ENCODE measurements at places on chromosomes 16 and 17.

- DNase-seq, result no peak
Measured at GRCh38 chr16:25916037-25916436, 224.3 kb downstream of the HS3ST4 start.

GRCh38 chr17:44097110-44097958 lies 26.1 kb downstream of the HDAC5 start:
- DNase-seq, result no peak

- DNase-seq, result no peak
Measured at GRCh38 chr17:57166803-57167202, 81.8 kb downstream of the AKAP1 start.

DNA sequence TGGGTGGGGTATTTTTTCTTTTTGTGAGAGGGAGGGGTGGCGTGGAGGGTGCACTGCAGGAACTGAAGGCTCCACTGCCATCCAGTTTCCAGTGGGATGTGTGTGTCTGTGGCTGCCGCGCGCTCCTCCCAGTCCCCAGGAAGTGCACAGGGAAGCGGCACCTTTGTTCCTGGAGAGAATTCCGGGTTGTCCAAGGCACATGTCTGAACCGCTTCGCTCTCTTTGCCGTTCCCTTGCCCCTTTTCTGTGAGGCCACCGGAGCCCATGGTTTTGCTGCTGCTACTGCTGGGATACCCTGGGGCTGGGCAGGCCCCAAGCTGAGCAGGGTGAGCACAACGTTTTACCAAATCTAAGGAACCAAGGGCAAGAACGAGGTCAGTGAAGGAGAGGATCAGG lies 19.5 kb downstream of the ACSF3 start:
- DNase-seq, result no peak

DNA sequence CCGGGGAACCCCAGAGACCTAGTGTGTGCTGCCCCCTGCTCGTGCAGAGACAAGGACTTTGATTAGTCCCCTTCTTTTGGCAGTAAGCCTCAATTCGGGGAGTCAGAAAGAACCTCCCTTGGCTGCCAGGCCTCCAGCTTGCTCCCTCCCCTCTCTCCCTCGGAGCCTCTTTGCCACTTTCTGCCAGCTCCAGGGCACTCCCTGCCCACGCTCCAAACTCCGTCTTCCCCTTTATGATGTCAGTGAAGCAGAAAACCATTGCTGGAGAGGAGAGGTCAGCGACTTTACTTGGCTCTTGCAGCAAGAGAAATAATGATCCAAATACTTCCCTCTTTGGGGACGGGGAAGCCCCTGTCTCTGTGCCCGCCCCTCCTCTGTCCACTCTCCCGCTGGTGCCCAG lies 28.1 kb downstream of the TTYH2 start:
- DNase-seq, result no peak

GRCh38 chr17:47267354-47267828 lies 13.8 kb downstream of the ITGB3 start:
- no peak for DNase-seq

DNA sequence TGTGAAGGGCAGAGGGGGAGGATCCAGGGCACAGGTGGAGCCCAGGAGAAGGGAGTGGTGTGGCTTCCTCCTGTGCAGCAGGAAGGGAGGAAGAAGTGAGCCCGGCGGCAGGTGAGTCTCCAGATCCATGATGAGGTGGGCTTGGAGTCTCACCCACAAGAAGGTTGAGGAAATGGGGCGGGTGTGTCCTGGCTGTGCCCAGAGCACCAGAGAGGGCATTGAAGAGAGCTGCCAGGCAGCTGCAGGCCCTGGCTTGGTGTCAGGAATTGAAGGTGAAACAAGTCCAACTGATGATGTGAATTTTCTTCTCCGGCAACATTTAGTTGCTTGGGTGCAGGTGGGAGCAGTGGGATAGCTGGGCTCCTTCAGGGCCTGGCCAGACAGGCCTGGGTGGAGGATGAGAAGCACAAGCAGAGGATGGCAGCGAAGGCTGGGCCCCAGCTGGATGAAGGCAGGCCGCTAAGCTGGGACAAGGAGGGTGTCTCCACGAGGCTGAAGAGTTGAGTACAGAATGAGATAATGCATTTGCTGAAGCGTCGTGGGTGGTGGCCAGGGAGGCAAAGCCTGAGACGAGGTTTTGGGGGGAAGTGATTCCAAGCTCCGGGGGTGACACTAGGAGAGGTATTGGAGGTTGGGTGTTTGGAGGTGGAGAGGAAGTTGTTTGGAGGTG lies 18.3 kb downstream of the NT5M start:
- no peak for DNase-seq

GRCh38 chr16:77739559-77739892 lies 17.2 kb downstream of the NUDT7 start:
- DNase-seq, result no peak

GRCh38 chr17:74280093-74280513 lies 6.1 kb downstream of the DNAI2 start:
- DNase-seq, result peak; percentile 27

GRCh38 chr17:78913115-78913514 lies 10.1 kb upstream of the CEP295NL start:
- no peak for DNase-seq

- no peak for DNase-seq
Measured at GRCh38 chr16:23594186-23594585, 1.9 kb downstream of the NDUFAB1 start.

GRCh38 chr16:72848759-72849664 lies 198.9 kb downstream of the ZFHX3 start:
- no peak for DNase-seq

- DNase-seq, result no peak
Measured at GRCh38 chr17:34862384-34862783, 98.9 kb downstream of the CCT6B start.

DNA sequence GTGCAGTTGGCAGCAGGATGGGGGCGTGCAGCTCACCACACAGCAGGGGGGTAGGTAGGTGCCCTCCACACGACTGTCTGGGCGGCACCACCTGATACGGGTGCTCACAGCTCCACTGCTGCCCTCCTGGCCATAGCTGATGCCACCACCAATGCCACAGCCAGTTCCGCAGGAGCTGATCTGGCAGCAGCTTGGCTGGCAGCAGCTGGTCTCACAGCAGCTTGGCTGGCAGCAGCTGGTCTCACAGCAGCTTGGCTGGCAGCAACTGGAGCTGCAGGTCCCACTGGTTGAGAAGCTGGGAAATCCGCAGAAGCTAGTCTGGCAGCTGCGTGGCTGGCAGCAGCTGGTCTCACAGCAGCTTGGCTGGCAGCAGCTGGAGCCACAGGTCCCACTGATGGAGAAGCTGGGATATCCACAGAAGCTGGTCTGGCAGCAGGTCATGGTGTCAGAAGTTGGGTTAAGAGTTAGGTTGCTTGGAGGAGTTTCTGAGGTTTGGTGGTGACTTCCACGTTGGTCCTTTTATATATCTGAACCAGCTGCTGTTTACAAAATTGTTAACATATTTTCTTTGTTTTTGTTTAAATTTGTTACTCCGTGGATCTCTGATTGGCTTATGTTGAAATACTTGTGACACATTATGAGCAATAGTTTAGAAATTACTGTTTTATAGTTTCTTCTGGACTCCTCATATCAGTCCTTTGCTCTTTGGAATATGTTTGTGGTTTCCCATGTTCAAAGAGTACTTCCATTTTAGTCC lies at the start of gene KRTAP1-5:
TSS of gene KRTAP1-5 (minus strand) at position 494 of the 757 bp plus-strand sequence. CDS start at position 441, 53 bp downstream.
- no peak for DNase-seq

GRCh38 chr17:35312790-35313711 lies 60.4 kb downstream of the SLFN11 start:
- DNase-seq, result peak; percentile 68

DNA sequence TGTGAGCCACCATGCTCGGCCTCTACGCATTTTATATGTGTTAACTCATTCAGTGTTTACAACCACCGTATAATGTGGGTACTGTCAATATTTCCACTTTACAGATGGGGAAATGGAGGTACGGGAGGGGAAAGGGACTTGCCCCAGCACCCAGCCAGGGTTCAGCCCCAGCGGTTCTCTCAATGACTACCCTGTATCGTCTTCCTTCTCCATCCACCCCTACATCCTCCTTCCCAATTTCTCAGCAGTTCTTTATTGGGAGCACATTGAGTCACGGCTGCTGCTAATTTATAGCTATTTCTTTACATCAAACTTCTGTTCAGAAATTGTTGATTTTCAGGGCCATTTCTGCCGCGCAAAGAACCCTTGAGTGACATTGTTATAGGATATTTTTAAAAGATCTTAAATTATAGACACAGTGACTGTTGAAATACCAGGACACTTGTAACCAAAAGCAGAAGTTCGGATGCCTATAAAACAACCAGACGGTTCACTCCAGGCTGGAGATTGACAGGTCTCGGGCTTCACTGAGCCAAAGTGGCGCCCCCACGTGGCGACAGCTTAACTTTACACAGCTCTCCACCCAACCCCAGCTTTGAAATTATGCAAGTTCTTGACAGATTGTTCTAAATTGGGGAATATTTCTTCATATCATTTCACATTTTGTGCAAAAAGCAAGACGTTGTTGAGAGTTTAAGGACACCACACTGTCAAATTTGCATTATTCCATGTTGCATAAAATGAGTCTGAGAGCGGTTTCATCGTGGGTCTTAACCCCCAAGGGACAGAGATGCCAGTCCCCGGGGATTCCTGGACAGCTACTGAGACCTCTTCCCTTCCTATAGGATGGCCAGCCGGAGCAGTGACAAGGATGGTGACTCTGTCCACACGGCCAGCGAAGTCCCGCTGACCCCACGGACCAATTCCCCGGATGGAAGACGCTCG lies 11.8 kb downstream of the SYT17 start:
- DNase-seq, result no peak

GRCh38 chr16:3575491-3575890 lies 1.7 kb downstream of the NLRC3 start:
- DNase-seq, result no peak

DNA sequence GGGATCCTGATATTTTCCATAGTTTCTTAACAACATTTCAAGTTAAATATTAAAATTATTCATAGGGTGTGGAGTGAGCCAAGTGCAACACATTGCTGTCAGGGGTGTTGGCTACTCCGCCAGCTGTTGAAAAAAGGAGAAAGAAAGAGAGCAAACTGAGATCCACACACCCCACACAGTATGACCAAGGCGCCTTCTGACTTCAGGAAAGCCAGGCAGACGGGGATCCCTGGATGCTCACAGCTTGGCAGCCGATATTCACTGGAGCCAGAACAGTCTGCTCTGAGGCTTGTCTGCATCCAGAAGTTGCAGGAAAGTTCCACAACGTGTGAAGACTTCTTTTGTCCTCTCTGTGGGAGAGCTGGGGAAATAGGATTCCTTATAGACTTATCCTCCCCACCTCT lies 9.3 kb downstream of the CHD9NB start:
- DNase-seq, result no peak

- DNase-seq, result no peak
Measured at GRCh38 chr17:37461668-37462067, 28.0 kb upstream of the DUSP14 start.

- no peak for DNase-seq
Measured at GRCh38 chr17:77208217-77208808, 67.5 kb downstream of the SEC14L1 start.

GRCh38 chr17:20995873-20996723 lies 46.7 kb downstream of the USP22 start:
- no peak for DNase-seq

DNA sequence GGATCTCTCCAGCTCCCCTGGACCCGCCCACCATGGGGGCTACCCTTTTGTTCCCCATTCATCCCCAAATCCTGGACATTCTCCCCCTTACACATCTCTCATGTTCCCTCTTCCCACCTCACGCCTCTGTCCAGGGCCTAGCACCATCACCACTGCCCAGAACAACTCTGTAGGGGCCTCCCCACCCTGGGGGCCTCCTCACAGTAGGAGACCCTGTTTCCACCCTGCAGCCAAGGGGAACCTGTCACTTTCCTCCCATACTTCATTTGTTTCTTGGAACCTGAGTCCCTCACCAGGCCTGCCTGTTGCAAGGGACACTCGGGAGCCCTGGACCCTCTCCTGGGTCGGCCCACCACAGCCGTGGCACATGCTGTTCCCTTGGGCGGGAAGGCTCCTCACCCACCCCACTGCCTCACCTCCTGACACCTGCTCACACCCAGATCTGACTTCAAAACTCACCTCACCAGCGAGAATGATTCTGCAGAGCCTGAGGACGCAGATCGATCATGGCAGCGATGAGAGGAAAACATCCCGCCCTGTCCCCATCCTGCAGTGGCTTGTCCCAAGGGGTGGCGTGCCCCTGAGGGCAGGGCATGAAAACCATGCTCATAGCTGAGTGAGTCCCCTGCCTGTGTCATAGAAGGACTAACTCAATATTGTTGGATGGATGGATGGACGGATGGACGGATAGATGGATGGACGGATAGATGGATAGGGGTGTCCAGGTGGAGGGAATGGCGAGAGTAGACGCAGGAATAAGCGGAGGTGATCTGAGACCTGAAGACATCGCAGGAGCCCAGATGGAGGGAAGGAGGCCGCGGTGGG lies 6.8 kb upstream of the RASD1 start:
- DNase-seq, result no peak

Measured in activated T-cell treated with anti-CD3 and anti-CD28 coated beads for 1 hour (primary cell).